Stimulated activated CD4-positive, alpha-beta T cell treated with anti-CD3 and anti-CD28 coated beads, TNF-alpha, amount 100 ng/mL, for 24 hours (primary cell): ENCODE measurements at places on chromosomes 11 and 22.

GRCh38 chr22:31681349-31682345 is 19.6 kb upstream of the PISD start:
- no peak for DNase-seq

DNA sequence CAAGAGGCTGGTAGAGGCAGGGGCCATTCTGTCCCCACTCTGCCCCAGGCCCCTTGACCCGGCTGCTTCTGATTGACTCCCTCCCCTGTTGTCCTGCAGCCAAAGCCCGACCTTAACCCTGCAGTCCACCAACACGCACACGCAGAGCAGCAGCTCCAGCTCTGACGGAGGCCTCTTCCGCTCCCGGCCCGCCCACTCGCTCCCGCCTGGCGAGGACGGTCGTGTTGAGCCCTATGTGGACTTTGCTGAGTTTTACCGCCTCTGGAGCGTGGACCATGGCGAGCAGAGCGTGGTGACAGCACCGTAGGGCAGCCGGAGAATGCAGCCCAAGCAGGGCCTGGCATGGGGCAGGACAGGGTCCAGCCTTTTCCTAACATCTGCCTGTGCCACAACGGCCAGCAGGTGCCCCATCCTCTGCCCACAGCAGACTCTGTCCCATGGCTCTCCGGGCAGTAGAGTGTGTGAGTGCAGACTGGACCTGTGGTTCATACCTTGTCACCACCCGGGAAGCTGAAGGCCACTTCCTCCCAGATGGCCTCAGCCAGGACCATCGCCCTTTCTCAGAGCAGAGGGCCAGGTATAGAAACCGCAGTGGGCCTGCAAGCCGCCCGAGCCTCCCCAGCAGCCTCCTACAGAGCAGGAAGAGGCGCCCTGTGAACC is 26.8 kb upstream of the MGAT3 start:
- DNase-seq = no peak

DNA sequence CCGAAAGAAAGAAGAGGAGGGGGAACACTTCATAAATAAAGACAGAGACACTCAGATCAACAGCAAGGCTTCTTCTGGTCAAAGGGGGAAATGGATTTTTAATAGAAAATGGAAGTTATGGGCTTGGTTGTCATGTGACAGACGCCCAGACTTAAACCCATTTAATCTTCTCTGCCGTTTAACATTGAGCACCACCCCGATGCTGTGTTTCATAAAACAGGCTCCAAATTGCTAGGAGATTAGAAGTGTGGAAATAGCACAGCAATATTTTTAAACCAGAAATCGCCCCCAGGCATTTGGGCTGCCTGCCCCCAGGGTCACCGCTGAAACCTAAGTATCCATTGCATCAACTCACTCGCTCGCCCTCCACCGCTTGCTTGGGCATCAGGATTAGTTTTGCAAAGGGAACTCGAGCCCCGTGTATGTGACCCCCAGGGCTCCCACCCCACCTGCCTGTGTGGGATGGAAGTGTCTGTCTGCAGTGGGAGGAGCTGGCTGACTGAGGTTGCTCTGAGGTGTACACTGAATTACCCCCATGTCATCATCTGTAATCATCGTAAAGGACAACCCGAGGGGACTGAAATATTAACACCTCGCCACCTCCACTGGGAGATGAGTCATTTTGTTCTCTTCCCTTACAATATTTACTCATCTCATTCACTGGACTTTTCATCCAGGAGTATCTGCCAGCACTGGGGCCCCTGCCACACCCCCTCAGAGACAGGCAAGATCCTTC is 10.7 kb downstream of the DSCAML1 start:
- DNase-seq = no peak

GRCh38 chr22:39353346-39353745 is 3.6 kb downstream of the SYNGR1 start:
- DNase-seq = no peak

GRCh38 chr22:22856364-22856763 is 31.3 kb upstream of the IGLL5 start:
- no peak for DNase-seq

- no peak for DNase-seq
Measured at GRCh38 chr11:134667505-134667904, 255.5 kb upstream of the B3GAT1 start.

GRCh38 chr22:17846326-17846992 is 72.2 kb upstream of the BID start:
- DNase-seq = no peak

DNA sequence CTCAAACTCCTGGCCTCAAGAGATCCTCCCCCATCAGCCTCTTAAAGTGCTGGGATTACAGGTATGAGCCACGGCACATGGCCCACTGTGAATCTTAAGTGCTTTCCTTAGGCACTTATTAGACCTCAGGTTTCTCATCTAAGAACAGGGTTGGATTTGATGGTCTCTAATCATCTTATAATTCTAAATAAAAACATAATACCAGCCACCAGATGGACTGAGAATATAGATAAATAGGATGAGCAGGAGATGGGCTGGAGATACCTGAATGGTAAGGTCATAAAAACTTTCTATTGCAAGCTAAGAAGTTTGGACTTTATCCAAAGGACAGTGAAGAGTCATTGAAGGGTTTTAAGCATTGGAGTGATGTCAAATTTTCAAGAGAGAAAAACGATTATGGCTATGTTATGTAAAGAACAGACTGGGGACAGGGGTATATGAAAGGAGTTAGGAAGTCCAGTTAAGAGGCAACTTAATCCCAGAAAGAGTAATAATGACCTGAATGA is 85.2 kb downstream of the RELT start:
- no peak for DNase-seq

- DNase-seq = no peak
Measured at GRCh38 chr11:109363682-109364081, 58.3 kb upstream of the C11orf87 start.

DNA sequence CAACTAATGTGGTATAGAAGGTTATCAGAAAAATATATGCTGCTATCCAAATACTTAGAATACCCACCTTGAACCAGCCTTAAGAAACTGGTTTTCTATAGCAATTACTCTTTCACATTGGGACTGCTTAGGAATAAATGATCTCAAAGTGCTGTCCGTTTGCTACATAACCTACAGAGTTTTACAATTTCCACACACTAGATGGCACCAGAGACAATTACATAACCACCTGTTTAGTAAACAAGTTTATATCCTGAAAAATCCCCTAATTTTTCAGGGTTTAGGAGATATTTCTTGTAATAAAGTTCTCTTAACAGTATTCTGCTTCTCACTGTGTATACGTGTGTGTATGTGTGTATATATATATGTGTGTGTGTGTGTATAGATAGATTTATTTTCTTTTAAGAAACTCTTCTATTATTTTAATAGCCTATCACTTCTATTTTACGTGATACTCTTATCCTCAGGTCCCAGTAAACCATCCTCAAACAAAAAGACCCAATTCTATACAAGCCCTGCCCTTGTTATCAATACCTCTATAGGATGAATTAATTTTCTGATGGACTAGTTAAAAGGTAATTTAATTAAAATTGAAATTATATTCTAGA is 6.7 kb upstream of the OR5I1 start:
- DNase-seq = no peak

DNA sequence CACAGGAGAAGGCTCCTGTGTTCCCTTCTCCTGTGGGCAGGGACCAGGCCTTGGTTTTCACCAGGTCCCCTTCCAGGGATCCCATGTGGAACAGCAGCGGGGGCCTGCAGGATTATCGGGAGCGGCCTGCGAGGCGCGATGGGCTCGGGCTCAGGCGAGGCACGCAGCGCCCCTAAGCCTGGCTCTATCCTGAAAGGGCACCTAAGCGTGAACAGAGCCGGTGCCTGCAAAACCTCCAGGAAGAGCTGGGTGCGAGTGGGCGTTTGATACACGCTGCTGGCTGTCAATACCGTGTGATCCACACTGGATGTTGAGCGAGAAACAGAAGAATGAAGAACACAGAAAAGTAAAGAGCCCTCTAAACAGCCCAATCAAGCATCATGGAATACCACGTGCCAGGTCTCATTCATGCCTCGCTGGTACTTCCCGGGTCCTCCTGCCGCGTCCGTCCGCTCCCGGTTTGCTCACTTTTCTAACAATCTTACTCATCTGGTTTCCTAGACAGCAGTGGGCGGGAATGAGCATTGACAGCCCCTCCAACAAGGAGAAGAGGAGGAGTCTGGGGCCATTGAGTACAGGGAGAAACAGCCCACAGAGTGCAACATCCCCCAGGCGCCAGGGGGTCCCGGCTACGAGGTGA is 12.5 kb downstream of the OSBPL5 start:
- DNase-seq = no peak

- DNase-seq = no peak
Measured at GRCh38 chr11:61593151-61593550, 12.3 kb upstream of the SYT7 start.

- no peak for DNase-seq
Measured at GRCh38 chr11:122791836-122792235, 46.5 kb upstream of the CRTAM start.

- no peak for DNase-seq
Measured at GRCh38 chr11:95076981-95077380, 10.3 kb downstream of the SRSF8 start.

DNA sequence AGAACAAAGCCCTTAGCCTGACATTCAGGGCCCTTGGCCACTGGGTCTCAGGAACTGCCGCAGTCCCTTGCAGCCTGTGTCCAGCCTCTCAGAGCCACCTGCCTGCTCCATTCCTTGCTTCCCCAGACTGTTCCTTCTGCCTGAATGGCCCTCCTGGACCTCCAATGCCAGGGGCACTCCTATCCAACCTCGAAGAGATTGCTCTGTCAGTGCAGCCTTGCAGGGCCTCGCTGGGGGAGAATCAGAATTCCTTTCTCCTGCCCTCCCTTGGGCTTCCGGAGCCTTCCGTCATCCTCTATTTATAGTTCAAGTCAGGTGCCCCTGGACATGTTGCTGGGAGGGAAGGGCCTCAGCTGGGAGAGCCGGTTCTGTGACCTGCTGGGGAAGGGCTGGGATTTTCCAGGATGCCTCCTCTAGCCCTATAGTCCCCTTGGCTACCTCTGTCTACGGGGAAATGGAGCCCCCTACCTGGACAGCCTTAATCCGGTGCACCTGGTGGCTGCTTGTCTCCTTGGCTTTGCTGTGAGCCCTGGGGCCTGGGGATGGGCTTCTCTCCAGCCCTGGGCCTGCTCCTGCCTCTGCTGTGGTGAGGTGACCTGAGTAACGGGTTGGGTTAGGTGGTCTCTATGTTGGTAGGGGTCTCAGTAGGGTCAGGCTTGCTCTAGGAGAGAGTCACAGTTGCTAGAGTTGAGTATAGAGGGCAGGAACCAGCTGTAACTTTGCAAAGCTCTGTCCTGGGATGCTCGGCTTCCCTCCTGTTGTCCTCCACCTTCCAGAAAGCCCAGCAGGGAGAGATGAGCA is 45.9 kb upstream of the SYT7 start:
- no peak for DNase-seq

GRCh38 chr22:20636075-20636812 is 128.8 kb downstream of the MED15 start:
- no peak for DNase-seq

DNA sequence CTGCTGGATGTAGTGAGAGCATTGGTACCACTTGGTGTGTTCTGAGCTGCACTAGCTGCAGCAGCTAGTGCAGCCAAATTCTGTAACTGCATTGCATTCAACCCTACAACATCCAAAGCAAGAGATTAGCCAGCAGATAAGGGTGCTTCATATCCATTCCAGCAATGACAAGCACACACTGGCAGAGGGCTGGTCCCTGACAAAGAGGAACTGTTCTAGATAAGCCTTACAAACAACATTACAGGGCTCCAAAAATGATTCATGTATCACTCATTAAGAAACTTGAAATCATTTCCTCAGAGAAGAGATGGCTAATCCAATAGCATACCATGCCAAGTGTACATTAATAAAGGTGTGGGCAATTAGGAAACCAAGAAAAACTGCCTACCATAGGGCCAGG is 28.4 kb upstream of the RAPSN start:
- DNase-seq = no peak

- peak; percentile 5 for DNase-seq
Measured at GRCh38 chr22:36775586-36775963, 344 bp downstream of the IFT27 start.

GRCh38 chr22:49274754-49275380 is 552.8 kb downstream of the BRD1 start:
- no peak for DNase-seq

DNA sequence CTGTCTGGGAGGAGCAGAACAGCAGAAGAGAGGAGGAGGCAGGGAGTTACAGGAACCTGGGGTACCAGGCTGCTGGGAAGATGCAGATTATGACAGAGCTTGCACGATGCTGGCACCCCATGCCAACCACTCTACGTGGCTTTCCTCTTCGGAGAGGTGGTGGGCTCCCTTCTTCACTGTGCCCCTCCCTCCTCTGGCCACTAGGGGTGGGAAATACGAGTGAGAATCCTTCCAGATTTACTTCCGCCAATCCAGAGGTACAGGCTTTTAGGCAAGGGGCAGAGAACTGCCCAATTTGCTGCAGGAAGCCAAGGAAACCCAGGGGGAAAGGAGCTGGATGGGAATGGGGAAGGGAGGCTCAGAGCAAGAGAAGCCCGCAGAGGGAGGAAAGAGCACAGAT is 12.3 kb downstream of the HYOU1 start:
- no peak for DNase-seq

DNA sequence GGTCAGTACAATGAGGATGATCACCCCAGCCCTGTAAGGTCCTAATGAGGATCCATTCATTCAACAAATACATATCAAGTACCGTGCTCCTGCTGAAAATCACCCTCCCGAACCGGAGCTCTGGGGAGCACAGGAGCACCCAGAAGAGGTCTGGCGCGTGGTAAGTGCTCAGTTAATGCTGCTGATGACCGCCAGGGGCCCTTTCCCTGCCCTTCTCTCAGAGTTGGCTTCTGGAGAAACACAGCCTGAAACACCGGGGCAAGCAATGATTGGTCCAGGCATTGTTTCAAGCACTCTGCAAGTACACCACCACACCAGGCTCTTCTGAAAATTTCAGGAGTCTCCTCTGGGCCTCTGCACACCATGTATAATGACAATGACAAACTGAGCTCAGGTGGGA is 3.8 kb upstream of the CCDC86 start:
- no peak for DNase-seq

GRCh38 chr22:43652845-43653244 is 159.3 kb downstream of the EFCAB6 start:
- DNase-seq = no peak

DNA sequence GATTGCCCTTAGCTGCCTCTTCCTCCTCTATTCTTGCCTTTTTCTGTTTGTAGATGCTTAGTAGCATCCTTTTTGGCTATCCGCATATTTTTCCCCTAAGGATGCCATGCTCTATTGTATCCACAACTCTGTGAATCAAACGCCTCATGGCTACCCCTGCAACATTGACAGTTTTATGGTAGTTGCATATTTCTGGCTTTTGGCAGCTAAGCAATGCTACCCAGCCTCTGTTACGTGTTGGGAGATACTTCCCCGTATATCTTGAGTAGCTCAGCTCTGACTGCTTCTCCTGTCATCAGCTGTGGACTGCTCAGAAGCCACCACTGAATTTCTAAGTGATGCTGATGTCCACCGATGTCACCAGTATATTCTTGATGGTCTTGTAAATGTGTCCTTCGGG is 15.1 kb upstream of the SLC3A2 start:
- DNase-seq = no peak

GRCh38 chr11:77377734-77378133 is 76.2 kb upstream of the GDPD4 start:
- DNase-seq = no peak
